ENCODE measurements at places on chromosomes 12 and 14. TPM values are rescaled to one million over a fixed set of nuclear protein-coding genes. Genes with fewer than 3 reads are reported as not detected.

Gene RAB2B
- total RNA-seq, result 17.0 TPM

Gene CFAP54
- total RNA-seq, result 0.64 TPM

Gene TNFAIP2
- 491 TPM for total RNA-seq

Gene LTBR
- 3.1 TPM for total RNA-seq

Gene SDR9C7
- total RNA-seq, result not detected

Gene BCL2L14
- not detected for total RNA-seq

Gene CPNE6
- not detected for total RNA-seq

Gene SPTB
- total RNA-seq, result 0.13 TPM

Gene GZMB
- 1.2 TPM for total RNA-seq

Gene COX8C
- total RNA-seq, result not detected

Gene NPAS3
- 0.23 TPM for total RNA-seq
